ENCODE measurements at places on chromosomes 5 and 9. TPM values are rescaled to one million over a fixed set of nuclear protein-coding genes. Genes with fewer than 3 reads are reported as not detected.

GRCh38 chr5:16665601-16666000 is 48.8 kb upstream of the RETREG1 start:
- no peak for DNase-seq

- no peak for DNase-seq
Measured at GRCh38 chr9:29348999-29349398, 1775.7 kb upstream of the C9orf72 start.

PCDHB14 gene
- 11.2 TPM for polyA plus RNA-seq

DNA sequence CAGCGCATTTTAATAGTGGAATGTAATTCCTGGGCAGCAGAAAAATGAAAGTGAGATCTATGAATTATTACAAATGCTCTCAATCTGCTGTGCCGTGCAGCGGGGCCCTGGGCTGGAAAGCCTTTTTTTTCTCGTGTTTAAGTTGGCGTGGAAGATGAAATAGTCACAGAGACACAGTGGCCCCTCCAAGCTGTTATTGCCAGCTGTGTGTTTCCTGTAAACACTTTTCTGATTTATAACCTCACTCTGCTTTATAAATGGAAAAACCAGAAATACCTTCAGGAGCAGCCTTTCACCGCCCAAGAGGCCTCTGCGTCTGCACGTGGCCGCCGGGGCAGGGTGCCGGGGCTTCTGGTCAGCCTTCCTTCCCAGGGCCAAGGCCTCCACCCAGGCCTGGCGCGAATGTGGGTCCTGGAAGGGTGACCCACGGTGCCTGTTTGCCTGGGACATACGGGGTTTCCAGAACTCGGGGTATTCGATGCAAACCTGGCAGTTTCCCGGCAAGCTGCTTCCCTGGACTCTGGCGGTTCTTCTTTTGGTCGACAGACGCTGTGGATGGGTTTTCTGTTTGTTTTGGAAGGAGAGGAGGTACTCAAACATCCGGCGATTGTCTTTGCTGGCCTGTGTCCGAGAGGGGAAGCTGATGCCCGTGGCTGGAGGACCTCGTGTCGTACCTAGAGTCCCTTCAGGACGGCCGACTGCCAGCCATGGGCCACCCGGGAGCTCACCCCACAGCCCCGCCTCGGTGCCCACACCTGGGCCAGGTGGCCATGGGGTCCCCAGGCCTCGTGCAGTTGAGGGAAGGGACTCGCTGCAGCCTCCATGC is 256.7 kb downstream of the PARP8 start:
- no peak for DNase-seq

- DNase-seq = no peak
Measured at GRCh38 chr9:134880484-134881312, at the start of gene FCN2. Gene FCN2 (plus strand): TSS chr9:134880810. CDS start chr9:134880822, 12 bp downstream.

- no peak for DNase-seq
Measured at GRCh38 chr9:133950192-133950591, 41.9 kb downstream of the VAV2 start.

SPATA31D4 gene
- polyA plus RNA-seq = not detected

GRCh38 chr5:65190328-65191053 is 291.2 kb downstream of the ADAMTS6 start:
- no peak for DNase-seq

DNA sequence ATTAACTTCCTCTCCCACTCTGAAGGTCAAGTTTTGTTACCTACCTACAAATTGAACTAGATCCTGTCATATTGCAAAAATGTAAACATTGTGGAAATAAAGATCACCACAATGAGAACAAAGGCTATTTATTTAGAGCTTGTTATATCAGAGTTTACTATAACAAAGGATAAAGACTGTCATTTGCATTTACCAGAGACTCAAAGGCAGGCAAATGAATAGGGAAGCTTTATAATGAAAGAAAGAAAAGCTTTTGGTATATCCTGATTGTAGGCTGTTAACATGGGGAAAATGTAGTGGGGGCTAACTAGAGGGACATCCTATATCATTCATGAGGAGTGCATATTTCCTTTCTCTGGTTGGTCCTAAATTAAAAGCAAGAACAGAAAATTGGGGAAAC is 403.5 kb upstream of the TYRP1 start:
- DNase-seq = no peak

GRCh38 chr5:173329491-173330337 is 1.5 kb upstream of the STC2 start:
- DNase-seq = no peak

DNA sequence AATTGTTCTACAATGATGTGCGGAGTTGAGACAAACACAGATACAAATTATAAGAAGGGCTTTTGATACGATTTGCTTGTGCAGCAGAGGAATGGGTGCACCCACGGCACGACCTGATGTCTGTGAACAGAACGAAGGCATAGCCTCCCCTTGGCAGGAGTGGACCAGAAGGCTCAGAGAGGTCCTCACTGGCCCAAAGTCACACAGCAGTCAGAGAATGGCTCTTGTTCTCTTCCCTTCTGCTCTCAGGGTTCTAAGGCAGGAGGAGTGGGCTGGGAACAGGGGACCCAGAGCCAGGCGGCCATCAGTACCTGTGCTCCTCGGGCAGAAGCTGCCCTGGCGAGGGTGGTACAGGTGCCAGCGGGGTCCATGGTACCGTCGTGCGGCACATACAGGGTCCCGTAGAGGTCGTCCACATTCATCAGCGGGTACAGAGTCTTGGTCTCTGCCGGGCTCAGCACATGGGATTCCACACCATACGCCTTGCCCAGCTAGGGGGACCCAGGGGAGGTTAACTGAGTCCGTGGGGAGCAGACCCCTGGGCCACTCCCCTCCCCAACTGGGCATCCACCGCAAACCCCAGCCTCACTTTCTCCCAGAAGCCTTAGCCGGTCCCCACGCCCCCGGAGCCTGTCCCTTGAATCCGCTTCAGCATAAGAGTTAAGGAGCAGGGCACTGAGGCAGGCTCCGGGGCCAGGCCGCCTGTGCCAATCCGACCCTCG is 7.0 kb downstream of the SARDH start:
- no peak for DNase-seq

- no peak for DNase-seq
Measured at GRCh38 chr5:9313751-9314150, 232.1 kb downstream of the SEMA5A start.

- DNase-seq = no peak
Measured at GRCh38 chr9:130129432-130130061, 42.7 kb upstream of the NCS1 start.

- no peak for DNase-seq
Measured at GRCh38 chr5:93978222-93978621, 236.8 kb upstream of the POU5F2 start.

DNA sequence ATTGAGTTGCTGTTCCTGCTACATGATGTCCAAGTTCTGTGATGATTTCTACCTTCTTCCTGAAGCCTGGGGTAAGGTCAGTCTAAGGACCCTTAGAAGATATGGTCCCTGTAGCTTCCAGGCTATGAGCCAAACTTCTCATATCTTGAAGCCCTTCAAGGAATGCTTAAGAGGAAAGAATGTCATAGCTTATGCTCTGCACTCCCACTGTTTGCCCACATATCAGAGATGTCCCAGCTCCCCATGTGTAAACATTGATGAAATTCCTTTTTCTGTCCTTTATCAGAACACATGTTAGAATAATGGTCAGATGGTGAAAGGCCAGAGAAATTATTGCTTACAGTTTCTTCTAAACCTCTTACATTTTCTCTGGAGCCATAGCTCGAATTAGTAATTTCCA is 41.4 kb upstream of the RUSC2 start:
- DNase-seq = no peak

GRCh38 chr5:124660229-124661093 is 86.0 kb downstream of the ZNF608 start:
- no peak for DNase-seq

GRCh38 chr5:958701-959571 is 49.7 kb upstream of the NKD2 start:
- no peak for DNase-seq

DNA sequence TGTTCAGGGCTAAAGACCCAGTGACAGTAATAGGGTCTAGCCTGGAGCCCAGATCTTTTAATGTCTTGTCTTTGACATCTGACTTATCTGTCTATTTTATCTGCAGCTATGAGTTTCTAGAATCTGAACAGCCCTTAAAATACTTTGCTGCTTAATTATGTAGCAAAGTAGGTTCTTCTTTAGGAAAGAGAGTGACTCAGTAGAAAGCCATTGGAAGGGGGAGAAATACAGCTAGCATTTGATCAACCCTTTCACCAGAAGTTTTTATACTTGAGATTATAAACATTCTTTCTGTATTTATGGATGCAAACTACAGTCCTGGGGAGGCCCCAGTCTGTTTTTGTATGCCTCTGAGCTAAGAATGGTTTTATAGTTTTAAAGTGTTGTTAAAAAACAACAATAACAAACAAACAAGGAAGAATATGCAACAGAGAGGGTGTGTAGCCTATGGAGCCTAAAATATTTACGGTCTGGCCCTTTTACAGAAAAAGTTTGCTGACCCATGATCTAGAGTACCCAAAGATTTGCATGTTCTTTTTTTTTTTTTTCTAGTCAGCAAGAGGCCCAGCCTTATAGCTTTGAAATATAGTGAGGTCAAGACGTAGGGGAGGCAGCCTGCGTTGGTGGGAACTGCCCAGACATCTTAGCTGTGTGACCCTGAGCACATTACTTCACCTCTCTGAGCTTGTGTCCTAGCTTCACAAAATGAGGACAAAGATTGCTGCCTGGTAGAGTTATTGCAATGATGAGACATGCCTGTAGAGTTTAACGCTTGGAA is 9.7 kb downstream of the GSN start:
- DNase-seq = no peak

SPATA31E1 gene
- 0.01 TPM for polyA plus RNA-seq

GRCh38 chr9:13865869-13866268 is 448.1 kb downstream of the NFIB start:
- DNase-seq = no peak

PCDHB10 gene
- 9.4 TPM for polyA plus RNA-seq

- DNase-seq = no peak
Measured at GRCh38 chr9:96222132-96222531, 79.8 kb downstream of the HSD17B3 start.

LCP2 gene
- polyA plus RNA-seq = 3.7 TPM

DNA sequence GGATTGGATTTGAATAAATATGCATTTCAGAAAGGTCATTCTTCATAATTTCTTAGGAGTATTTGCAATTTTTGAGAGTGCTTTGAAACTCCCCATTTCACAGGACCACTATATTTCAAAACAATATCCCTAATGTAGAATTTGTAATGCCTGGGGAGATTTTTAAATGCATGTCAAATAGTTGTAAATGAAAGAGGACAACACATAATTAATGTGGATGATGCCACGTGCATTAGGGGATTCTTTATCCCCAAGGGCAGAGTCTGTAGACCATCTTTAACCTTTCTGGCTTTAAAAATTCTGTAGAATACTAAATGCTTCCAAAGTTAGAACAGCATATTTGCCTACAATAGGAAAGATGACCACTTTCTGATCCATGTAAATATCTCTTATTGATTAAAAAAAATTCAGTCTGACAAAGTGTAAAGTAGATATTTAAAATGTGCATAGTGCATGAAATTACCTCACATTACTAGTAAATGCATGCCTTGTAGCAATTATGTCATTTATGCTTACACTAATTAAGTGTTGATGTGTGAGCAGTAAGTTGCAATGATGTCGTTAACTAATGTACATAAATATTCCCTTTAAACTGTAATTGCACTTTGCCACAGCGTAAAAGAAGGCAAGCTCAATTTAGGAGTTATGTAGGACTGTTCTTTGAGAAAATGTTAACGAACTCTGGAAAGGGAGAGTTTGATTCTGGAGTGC is 416.1 kb downstream of the PSAT1 start:
- no peak for DNase-seq

- DNase-seq = no peak
Measured at GRCh38 chr9:85432599-85432998, 309.2 kb downstream of the AGTPBP1 start.

DNA sequence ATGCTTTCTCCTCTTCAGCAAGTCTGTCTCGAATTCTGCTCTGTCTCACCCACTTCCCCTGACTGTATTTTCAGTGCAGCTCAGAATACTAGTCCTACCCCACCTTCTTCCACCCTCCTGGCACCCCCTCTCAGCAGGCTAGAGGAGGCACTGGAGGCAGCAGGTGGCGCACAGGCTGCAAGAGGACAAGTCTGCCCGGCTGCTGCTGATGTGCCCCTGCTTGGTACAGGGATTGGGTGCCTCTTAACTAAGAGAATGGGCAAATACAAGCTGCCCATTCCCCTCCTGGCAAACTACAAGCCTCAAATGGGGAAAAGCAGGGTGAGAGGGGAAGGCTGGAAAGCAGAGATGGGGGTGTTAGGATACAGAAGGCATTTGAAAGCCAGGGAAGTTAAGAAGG is 5.1 kb downstream of the TLN1 start:
- no peak for DNase-seq

DNA sequence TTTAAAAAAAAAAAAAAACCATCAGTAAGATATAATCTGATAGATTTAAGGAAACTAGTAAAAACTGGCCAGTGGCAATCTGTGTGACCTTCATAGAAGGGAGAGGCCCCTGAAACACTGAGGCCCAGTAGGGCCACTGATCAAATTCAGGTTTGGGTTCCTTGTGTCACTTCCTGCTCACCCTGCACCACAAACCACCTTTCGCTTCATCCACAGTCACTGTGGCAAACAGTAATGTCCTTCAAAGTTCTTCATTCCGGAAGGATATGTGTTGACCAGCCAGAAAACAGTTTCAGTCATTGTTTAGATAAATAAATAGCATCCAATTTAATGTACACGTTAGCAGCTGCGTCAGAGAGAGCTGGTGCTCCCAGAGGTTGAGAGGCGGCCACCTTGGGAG is 222.1 kb downstream of the CFAP90 start:
- no peak for DNase-seq

DNA sequence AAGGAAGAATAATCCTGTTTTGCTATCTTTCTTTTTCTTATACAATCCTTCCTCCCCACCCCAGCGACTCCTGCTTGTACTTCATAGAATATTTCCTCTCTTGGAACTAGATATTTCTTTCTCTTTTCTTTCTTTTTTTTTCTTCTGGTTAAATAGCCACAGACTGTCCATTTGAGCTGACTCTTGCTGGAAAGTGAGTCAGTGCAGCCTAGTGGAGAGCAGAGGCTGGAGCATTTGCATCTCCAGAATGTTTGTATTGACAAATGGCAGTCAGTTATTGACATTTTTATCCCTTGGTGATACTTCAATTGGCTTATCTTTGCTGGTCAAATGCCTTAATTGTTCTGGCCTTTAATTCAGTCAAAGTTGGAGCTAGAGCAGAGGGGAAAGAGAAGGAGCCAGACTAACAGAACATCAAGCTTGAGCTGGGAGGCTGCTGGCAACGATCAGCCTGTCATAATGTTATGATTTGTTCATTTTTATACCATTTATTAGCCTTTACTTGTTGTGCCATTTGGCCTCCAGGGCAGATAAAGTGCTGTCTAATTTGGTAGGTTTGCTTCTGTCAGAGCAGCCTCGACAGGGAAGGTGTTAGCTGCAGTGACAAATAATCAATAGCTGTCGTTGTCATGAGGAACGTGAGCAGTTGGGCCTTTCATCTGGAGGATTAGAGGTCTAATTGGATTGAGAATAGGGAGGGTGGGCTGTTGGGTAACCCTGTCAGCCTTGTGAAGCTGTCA is 69.0 kb downstream of the INVS start:
- no peak for DNase-seq

GRCh38 chr5:74063346-74063745 is 437.4 kb downstream of the ARHGEF28 start:
- no peak for DNase-seq
